ENCODE measurements at places on chromosomes 13 and 19. TPM values are rescaled to one million over a fixed set of nuclear protein-coding genes. Genes with fewer than 3 reads are reported as not detected.

ASF1B gene
- total RNA-seq, result 33.5 TPM

SIGLEC9 gene
- total RNA-seq, result not detected

TMIGD2 gene
- total RNA-seq, result not detected

ZNF570 gene
- 2.7 TPM for total RNA-seq

CYP2A6 gene
- total RNA-seq, result not detected

IRS2 gene
- total RNA-seq, result 18.2 TPM

NCCRP1 gene
- 1.3 TPM for total RNA-seq

POSTN gene
- not detected for total RNA-seq

CYP4F11 gene
- total RNA-seq, result 6.7 TPM

Measured in A549 treated with RU486 at 1 μM for 4 hours (cell line).